ENCODE measurements at places on chromosomes 5 and 9.

DNA sequence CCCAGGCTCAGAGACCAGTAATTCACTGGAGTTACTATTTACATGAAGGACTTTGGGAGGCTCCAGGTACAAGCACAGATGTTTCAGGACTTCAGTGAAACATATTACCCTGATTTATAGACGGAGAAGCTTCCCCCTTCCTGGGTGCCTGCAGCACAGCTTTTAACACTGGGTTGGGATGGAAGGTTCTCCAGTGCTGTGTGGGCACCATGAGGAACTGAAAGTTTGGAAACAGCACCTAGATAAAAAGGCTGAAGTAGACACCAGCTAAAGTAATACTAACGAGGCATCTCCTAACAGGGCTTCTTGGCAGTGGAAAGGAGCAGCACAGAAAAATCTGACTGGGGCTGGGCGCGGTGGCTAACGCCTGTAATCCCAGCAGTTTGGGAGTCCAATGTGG is 70.7 kb downstream of the GCNT1 start:
- DNase-seq = no peak

GRCh38 chr5:17441351-17441750 is 56.7 kb upstream of the TAF11L2 start:
- no peak for DNase-seq

DNA sequence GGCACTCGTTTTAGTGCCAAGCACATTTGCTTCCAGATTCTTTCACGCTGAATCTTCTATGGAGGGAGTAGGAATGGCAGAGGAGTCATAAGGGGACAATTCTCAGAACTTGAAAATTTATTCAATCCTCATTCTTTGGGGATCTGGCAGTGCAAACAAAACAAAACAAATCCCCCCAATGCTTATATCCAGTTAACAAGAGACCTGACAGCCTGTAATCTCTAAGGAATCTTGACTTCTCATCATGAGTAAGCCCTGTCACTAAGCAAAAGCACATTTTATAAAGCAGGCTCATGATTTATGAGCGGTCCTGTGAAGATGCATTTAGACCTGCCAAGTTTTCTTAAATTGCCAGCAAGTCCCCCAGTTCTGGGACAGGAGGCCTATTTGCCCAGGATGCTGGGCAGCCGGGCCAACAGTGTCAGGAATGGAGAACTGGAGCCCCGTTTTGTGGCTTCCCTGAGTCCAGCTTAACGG is 513.9 kb downstream of the CTNND2 start:
- no peak for DNase-seq

DNA sequence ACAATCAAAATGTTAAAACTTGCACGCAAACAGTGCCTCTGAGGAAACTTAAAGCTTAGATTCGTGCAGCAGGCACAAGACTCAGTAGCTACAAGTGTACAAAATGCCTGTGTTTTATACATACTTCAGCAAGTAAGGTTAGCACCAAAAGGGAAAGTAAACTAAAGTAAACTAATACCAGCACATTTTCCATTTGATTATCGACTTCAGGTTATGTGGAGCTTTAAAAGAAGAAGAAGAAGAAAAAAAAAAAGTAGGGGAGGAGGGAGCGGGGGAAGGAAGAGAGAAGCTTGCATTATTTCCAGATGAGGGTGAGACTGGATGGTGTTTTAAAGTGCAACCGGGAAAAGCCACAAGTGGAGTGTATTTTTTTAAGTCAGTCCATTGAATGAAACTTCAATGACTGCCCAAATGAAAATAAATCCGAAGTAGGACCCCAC is 596 bp upstream of the ADAMTS6 start:
- no peak for DNase-seq

GRCh38 chr5:97192580-97193354 is 9.7 kb upstream of the RIOK2 start:
- no peak for DNase-seq

DNA sequence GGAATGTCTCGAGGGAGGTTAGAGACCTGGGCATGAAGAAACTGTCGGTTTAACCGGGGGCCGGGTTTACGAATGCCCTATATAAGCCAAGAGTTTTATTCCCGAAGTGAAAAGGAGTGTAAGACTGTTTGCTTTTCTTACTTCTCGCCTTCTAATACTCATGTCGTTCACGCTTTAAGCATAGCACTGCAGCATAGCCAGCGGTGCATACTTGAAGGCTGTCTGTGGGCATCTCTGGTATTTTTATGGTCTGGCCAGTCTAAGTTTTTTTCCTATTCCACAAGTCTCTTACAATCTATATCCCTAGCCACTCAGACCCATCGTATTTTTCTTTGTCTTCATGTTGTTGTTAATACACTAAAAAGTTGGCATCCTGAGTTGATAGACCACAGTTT is 1.2 kb downstream of the UHRF2 start:
- no peak for DNase-seq

GRCh38 chr9:95307538-95307937 is 10.0 kb downstream of the FANCC start:
- DNase-seq = no peak

GRCh38 chr9:133485531-133486260 is 6.8 kb upstream of the SLC2A6 start:
- no peak for DNase-seq

DNA sequence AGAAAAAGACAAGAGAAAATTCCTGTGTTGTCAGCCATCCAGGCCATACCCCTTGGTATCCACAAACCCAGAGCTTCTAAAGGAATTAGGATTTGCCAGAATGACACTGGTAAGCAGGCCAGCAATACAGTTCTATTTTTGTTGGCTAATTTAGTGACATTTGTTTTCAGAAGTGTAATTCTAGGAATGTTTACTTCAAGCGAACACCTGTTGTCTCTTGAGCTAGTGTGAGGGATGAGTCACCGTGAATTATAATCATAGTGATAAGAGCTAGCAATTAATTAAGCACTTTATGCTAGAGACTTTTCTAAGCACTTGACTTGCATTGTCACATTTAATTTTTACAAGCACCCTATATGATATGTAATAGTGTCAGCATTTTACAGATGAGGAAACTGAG is 99.2 kb downstream of the PRKACG start:
- no peak for DNase-seq

- DNase-seq = no peak
Measured at GRCh38 chr9:101022704-101023103, 5.8 kb upstream of the PLPPR1 start.

- no peak for DNase-seq
Measured at GRCh38 chr9:88418715-88419540, 30.7 kb downstream of the SPIN1 start.

- no peak for DNase-seq
Measured at GRCh38 chr5:5182508-5183188, 42.5 kb downstream of the ADAMTS16 start.

GRCh38 chr9:23123048-23123632 is 676.5 kb downstream of the DMRTA1 start:
- DNase-seq = no peak

DNA sequence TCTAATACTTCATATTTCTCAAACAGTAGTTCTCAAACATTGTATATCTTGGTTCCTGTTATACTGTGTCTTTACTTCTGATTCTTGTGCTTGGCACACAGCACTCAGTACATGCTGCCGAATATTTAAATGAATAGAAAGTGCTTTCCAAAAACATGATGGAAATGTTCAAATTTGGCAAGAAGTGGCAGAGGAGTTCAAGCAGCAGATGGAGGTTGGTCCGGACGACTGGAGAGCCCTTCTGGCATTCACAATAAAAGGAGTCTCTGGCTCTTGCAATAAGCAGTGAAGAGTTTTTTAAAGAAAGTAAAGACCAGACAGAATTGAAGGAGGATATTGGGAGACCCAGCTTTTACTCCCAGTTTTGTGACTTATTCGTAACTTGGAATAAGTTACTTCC is 36.3 kb downstream of the TSTD2 start:
- no peak for DNase-seq

DNA sequence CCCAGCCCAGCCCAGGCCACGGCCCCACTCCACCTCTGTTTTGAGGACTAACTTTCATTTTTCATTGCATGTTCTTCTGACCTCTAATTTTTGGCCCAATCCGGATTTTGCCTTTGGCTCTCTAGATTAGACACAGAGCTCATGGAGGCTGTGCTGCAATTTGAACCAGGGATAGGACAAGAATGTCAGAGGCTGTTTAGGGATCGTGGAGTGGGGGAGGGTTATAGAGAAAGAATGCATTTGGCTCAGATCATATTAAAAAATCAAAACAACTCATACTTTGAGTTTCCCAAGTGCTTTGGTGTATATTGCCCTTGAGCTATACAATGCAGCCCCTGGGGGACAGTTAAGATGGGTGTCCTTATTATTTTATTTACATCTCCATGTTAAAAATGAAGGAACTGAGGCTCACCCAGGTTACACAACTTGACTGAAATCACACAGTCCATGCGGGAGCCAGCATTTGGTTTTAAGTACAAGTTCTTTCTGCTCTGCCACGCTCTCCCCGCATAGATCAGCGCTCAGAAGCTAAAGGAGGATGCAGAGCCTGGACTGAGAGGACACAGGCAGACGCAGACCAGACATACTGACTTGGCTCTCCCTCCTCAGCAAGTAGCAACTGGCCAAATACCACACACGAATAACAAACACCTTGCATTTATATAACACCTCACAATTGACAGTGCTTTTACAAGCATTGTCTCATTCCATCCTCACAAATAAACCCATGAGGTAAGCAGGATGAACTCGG is 126.4 kb upstream of the RAI14 start:
- DNase-seq = no peak

All from progenitor cell of endocrine pancreas (in vitro differentiated cells).